Activated CD4-positive, alpha-beta T cell treated with anti-CD3 and anti-CD28 coated beads for 24 hours (primary cell): ENCODE measurements at places on chromosomes 4 and X.

GRCh38 chrX:119155416-119156035, 27.9 kb upstream of the KIAA1210 start:
- no peak for DNase-seq

- DNase-seq, result no peak
Observed at GRCh38 chrX:16585486-16586376, 64.2 kb upstream of the S100G start.

- no peak for DNase-seq
Observed at GRCh38 chr4:36997727-36998126, 246.8 kb upstream of the NWD2 start.

DNA sequence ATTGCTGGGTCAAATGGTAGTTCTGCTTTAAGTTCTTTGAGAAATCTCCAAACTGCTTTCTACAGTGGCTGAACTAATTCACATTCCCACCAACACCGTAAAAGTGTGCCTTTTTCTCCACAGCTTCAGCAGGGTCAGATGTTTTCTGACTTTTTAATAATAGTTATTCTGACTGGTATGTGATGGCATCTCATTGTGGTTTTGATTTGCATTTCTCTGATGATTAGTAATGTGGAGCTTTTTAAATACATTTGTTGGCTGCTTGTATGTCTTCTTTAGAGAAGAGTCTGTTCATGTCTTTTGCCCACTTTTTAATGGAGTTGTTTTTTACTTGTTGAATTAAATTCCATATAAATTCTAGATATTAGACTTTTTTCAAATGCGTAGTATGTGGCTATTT, 257.5 kb upstream of the ANKRD50 start:
- no peak for DNase-seq

DNA sequence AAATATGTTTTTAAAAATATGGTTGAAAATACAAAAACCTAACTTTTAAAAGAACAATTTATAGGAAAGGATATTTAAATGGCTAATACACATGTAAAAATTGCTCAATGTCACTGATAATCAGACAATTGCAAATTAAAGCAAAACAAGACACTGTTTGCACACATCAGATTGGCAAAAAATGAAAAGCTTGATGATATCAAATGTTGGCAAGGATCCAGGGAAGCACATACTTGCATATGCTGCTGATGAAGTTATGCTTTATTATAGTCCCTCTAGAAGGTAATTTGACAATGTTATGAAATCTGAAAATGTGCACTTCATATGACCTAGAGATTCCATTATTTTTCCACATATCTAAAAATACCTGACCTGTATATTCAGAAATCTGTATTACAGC, 45.7 kb upstream of the EPGN start:
- no peak for DNase-seq

DNA sequence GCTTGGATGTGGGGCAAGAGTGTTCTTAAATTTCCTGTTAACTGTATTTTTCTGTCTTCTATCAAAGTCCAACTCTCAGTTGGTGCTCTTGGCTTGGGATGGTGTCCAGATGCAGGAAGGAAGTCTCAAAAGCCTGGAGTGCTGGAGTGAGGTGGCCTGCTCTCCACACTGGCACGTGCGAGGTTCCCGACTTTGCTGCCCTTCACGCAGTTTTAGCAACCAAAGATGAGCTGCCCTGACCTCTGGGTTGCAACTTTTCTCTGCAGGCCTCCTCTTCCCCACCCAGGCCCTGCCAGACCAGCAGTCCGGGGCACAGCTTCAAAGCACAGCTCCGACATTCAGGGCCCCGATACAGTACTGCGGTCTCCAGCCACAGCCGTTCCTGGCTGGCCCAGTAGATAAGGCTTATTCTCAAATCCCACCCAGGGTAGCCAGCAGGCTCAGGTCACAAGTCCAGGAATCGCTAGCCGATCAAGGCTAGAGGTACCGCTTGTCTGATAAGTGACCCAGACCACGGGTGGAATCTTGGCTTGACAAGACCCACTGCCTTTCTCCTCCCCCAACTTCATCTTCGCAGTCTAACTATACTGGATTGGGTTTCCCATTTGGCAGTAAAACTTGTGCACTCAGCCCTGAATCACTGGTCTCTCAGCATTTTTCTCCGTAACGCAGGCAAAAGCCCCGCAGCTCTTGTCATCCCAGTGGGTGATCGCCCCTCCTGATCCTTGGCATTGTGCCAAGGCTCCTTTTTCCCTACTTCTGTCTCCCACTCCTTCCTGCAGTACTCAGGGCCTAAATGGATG, 21.8 kb upstream of the JADE1 start:
- DNase-seq, result no peak

- no peak for DNase-seq
Observed at GRCh38 chr4:41718907-41719306, 29.6 kb downstream of the PHOX2B start.

DNA sequence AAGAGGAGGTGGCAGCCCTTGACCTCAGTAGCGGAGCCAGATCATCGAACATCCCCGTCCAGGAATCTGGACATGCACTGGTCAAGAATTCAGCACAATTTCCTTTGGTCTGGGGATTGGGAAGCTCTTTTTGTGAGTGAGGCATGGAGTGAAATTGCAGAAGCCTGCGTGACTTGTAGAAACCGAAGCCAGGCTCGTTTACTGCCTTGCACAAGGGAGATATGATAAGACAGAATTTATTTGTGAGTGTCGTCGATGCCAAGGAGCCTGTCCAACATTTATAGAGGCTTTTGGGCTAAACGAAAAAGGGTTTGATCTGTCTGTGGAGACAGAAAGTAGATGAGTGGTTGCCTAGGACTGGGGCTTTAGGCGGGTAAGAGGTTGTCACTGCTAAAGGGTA, 50.6 kb downstream of the TBL1X start:
- DNase-seq, result no peak

GRCh38 chrX:28585767-28586166, 1.5 kb upstream of the IL1RAPL1 start:
- DNase-seq, result no peak

DNA sequence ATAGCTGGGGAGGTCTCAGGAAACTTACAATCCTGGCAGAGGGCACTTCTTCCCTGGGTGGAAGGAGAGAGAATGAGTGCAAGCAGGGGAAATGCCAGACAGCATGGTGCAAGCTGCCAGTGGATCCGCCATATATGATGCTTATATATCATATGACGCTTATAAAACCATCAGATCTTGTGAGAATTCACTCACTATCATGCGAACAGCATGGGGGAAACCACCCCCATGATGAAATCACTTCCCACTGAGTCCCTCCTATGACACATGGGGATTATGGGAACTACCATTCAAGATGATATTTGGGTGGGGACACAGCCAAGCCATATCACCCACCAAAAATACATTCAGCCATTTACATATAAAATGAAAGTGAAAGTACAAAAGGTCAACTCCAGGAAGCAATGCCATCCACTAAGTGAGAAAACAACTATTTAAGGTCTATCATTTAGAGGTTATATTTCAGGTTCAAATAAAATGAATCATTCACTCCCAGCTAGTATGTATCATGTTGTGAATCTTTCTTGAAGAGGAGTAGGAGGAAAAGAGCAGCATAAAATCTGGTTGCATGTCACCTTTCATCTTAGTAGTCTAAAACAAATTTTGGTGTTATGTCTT, 20.3 kb upstream of the DYNLT3 start:
- DNase-seq, result no peak

GRCh38 chr4:87950936-87951511, 24.5 kb upstream of the SPP1 start:
- no peak for DNase-seq

- DNase-seq, result no peak
Observed at GRCh38 chr4:14906805-14907204, 95.5 kb upstream of the CPEB2 start.

- DNase-seq, result no peak
Observed at GRCh38 chr4:143016171-143016570, 168.5 kb upstream of the USP38 start.

- DNase-seq, result no peak
Observed at GRCh38 chr4:111775556-111776297, 369.5 kb upstream of the FAM241A start.

DNA sequence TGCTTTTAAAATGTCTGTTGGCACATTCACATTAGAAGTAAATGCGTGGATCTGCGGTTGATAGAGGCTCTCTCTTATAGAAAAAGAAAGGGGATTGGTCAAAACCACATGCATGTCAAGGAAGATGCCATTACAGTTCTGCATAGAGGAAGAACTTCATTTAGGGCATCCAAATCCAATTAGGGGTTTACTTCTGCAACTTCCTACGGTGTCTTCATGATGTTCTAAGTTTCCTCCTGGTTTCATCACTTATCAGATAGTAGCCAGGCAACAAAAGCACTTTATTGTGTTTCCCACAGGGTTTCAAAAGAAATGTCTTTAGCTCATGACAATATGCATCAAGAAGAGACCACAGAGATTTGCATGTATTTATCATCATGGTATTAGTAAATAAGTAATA, 136.0 kb upstream of the HPGD start:
- DNase-seq, result no peak

- no peak for DNase-seq
Observed at GRCh38 chrX:5051831-5052491, 1176.7 kb downstream of the NLGN4X start.

DNA sequence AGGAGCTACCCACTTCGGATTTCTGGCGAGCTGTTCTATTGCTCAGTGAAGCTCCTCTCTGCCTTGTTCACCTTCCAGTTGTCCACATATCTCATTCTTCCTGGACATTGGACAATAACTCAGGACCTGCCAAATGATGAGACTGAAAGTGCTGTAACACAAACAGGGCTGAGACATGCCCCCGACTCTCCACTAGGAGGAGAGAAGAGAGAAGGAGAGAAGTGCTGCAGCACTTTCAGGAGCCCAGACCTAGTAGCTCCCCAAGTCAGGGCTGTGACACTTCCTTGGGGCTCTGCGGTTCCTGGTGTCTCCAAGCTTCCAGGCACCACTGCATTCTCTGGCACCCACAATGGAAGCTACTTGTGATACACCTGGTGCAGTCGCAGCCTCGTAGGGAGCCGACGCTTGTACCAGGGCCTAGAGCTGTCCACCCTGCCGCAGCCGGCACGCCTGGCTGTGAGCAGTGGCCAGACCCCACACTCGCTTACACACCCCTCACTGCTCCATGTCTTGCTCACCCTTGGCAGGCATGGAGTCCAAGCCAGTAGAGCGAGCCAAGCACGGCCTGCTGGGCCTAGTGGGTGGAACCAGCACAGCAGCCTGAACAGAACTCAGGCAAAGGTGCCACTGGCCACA, 234.9 kb downstream of the TECRL start:
- no peak for DNase-seq

DNA sequence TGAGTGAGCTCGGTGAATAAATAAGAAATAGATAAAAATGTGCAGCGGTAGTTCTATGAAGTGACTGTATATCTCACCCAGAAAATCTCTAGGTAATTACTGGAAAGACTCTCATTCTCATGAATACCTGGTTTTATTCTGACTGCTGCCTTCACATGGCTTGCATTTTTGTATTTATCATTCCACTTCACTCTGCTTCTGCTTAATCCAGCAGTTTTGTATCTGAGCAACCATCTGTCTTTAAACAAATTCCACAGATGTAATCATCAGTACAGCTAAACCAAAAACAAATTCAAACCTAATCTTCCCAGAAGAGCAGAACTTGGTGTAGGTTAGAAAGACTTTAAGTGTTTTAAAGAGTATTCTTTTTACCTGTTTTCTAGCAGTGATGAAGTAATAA, 11.2 kb upstream of the ALB start:
- no peak for DNase-seq

DNA sequence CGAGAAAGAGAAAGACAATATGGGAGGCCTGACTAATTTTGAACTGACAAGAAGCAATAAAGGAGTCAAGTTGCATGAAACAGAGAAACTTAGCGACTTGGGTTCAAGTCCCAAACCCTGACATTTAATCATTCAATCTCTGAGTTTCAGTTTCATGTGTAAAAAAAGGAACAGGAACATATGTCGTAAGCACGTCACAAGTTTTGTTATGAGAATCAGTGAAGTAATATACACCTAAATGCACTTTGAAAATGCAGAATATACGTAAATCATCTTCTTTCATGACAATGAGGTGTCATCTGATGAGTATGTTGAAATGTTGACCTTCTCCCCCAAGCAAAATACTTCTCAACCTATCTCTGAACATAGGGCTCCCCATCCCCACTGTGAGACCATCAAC, 10.4 kb downstream of the ACOT9 start:
- DNase-seq, result no peak

DNA sequence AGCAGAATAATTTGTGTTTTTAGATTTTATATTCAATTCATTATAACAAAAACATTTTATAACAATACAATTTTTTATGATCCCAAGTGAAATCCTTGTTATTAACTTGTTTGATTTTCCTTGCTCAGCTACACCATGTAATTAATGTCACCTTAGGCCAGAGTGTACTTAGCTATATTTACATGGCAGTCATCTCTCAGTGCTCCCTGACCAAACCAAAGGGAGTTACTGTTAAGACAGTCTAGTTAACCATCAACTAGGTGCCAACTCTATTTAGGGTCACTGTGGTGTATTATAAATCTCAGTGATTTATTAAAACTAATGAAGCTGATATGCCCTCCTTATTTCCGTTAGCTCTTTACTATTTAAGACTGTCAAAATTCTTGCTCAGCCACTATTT, 44.4 kb downstream of the CCDC158 start:
- DNase-seq, result no peak

- no peak for DNase-seq
Observed at GRCh38 chr4:48831532-48832030, 693 bp downstream of the OCIAD1 start.

- DNase-seq, result no peak
Observed at GRCh38 chr4:730511-730910, 24.9 kb downstream of the PCGF3 start.

DNA sequence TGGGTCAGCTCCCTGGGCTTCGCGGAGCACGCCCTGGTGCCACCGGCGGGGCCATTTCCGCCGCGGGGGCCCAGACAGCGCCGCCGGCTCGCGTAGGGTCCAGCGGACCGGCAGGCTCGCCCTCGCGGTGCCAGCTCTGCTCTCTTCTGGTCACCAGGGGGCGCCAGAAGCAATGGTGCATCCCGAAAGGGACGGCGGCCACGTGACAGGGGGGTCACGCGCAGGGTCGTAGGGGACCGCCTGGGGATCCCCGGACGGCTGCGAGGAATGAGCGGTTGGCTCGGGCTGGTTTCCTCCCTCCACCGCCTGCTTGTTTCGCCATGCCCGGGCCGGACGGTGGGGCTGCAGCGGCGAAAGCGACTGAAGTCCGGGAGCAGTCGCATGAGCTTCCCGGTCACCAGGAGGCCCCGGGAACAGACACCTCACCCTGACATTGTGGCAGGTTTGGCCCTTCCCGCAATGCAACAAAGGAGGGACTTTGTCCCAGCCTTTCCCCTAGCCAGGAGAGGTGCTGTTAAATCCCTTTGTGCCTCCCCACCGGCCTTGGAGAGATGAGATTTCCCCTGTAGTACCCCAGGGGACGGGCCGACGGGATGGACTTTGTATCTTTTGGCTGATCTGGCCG, 15.8 kb downstream of the ZCCHC12 start:
- peak; percentile 59 for DNase-seq

- no peak for DNase-seq
Observed at GRCh38 chr4:74114234-74114633, 15.2 kb upstream of the CXCL2 start.
